Left kidney (tissue), 8 donors: ENCODE measurements at places on chromosomes 2 and 18. TPM values are rescaled to one million over a fixed set of nuclear protein-coding genes. Genes with fewer than 3 reads are reported as not detected.

GIGYF2 gene
- 73.4 TPM for polyA plus RNA-seq

OSR1 gene
- polyA plus RNA-seq = 6.0 TPM

KANSL3 gene
- 70.6 TPM for polyA plus RNA-seq

OSBPL6 gene
- polyA plus RNA-seq = 7.6 TPM

DSG2 gene
- polyA plus RNA-seq = 55.9 TPM

GATA6 gene
- 7.3 TPM for polyA plus RNA-seq

IL18R1 gene
- polyA plus RNA-seq = 3.2 TPM

RBMS1 gene
- 177 TPM for polyA plus RNA-seq

ZNF521 gene
- 42.2 TPM for polyA plus RNA-seq

ANKRD29 gene
- polyA plus RNA-seq = 0.93 TPM

CPS1 gene
- 6.1 TPM for polyA plus RNA-seq

SCN9A gene
- polyA plus RNA-seq = 2.2 TPM

MYO7B gene
- polyA plus RNA-seq = 22.8 TPM

SPRED2 gene
- 41.2 TPM for polyA plus RNA-seq

LAMA1 gene
- polyA plus RNA-seq = 95.7 TPM

DNER gene
- polyA plus RNA-seq = 67.2 TPM

NT5DC4 gene
- polyA plus RNA-seq = 0.83 TPM

RASGRP3 gene
- 19.6 TPM for polyA plus RNA-seq

MAP3K19 gene
- polyA plus RNA-seq = 0.73 TPM

SAG gene
- polyA plus RNA-seq = 0.13 TPM

PLCD4 gene
- 11.9 TPM for polyA plus RNA-seq

MXD1 gene
- polyA plus RNA-seq = 15.6 TPM

CCDC93 gene
- polyA plus RNA-seq = 58.9 TPM

REG1B gene
- not detected for polyA plus RNA-seq

RIT2 gene
- 0.13 TPM for polyA plus RNA-seq

IL36RN gene
- 0.07 TPM for polyA plus RNA-seq

MFSD6 gene
- polyA plus RNA-seq = 17.7 TPM

SULT1C4 gene
- 51.7 TPM for polyA plus RNA-seq

NT5C1B gene
- polyA plus RNA-seq = 1.5 TPM

SCYGR4 gene
- not detected for polyA plus RNA-seq
